ENCODE measurements at places on chromosomes 4 and X. TPM values are rescaled to one million over a fixed set of nuclear protein-coding genes. Genes with fewer than 3 reads are reported as not detected.

GRCh38 chr4:5079581-5079980 is 28.3 kb downstream of the STK32B start:
- no peak for DNase-seq
- no peak overlapping the region for H3K27ac ChIP-seq
- H3K27me3 ChIP-seq: no peaks in the 10 kb centered on the region
- H3K4me3 ChIP-seq: no peak overlapping the region
- no peaks in the 10 kb centered on the region for H3K4me1 ChIP-seq

GRCh38 chrX:2521092-2521926 is 20.5 kb upstream of the DHRSX start:
- H3K4me3 ChIP-seq: no peak overlapping the region
- DNase-seq: no peak
- no peaks in the 10 kb centered on the region for H3K4me1 ChIP-seq
- no peaks in the 10 kb centered on the region for H3K36me3 ChIP-seq
- no peak overlapping the region for H3K27ac ChIP-seq

GRCh38 chr4:100517864-100518341 is at the start of gene EMCN:
EMCN (minus strand) TSS chr4:100518022; CDS start chr4:100517914, 108 bp downstream.
- H3K27me3 ChIP-seq: no peaks in the 10 kb centered on the region
- no peak for DNase-seq
- H3K4me1 ChIP-seq: no peaks in the 10 kb centered on the region
- H3K36me3 ChIP-seq: no peaks in the 10 kb centered on the region

DNA sequence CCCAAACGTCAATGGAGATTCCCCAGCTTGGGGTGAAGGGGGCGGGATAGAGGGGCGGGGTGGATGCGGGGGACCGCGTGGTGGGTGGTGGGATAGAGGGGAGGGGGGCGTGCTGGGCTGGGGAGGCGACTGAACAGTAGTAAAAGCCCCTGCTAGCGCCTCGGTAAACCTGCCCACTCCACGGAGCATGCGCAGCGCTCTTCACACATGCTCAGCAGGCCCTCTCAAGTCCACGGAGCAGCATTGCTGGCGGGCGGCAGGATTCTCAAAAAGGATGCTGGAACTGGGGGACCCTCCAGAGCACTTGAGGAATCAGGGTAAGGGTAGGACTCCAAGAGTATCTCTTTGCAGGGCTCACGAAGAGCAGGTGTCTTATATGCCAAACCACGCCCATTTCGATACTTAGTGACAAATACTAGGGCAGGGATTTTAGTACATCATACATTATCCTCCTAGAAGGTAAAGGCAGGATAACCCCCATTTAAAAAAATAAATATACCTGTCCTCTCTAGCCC is 378 bp upstream of the RPS6KA6 start:
- H3K27me3 ChIP-seq: no peaks in the 10 kb centered on the region
- H3K4me3 ChIP-seq: peak overlapping the region; percentile 51
- peak; percentile 53 for DNase-seq
- H3K4me1 ChIP-seq: no peaks in the 10 kb centered on the region
- no peak overlapping the region for H3K27ac ChIP-seq

DNA sequence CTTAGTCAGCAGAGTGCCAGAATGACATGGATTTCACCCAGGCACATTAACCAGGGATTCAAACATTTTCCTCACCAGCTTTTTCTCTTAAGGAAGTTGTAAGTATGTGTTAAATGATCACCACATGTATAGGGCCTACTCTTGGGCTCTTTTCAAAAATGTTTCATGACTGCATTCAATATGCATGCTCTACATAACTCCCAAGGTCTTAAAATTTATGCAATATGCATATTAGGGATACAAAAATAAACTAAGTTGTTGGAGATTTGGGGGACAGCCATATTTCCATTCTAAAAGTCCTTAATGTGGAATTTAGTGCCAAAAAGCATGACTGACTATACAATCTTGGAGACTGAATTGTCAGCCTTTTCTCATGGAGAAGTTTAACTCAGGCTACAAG is 25.0 kb upstream of the TRPC5OS start:
- no peaks in the 10 kb centered on the region for H3K27me3 ChIP-seq
- no peak overlapping the region for H3K4me3 ChIP-seq
- no peaks in the 10 kb centered on the region for H3K36me3 ChIP-seq
- no peak for DNase-seq
- H3K4me1 ChIP-seq: no peaks in the 10 kb centered on the region

The PGAM4 gene
- not detected for total RNA-seq

GRCh38 chrX:15315509-15315908 is at the start of gene ASB11:
ASB11 (minus strand) TSS chrX:15315640; CDS start chrX:15315605, 35 bp downstream.
- H3K4me3 ChIP-seq: no peak within 1 kb of the TSS
- H3K36me3 ChIP-seq: no peaks in the 10 kb centered on the region
- no peak within 1 kb of the TSS for H3K27ac ChIP-seq
- peaks cover 4% of the 10 kb centered on the region for H3K27me3 ChIP-seq
- DNase-seq: no peak
- no peaks in the 10 kb centered on the region for H3K4me1 ChIP-seq

GRCh38 chr4:140854168-140854567 is 98.0 kb upstream of the TBC1D9 start:
- no peaks in the 10 kb centered on the region for H3K36me3 ChIP-seq
- H3K4me1 ChIP-seq: no peaks in the 10 kb centered on the region
- DNase-seq: no peak

- H3K27ac ChIP-seq: no peak overlapping the region
- no peaks in the 10 kb centered on the region for H3K36me3 ChIP-seq
- peaks cover 12% of the 10 kb centered on the region for H3K4me1 ChIP-seq
These were observed 9.7 kb downstream of the EFNB1 start for GRCh38 chrX:68838571-68838910.

DNA sequence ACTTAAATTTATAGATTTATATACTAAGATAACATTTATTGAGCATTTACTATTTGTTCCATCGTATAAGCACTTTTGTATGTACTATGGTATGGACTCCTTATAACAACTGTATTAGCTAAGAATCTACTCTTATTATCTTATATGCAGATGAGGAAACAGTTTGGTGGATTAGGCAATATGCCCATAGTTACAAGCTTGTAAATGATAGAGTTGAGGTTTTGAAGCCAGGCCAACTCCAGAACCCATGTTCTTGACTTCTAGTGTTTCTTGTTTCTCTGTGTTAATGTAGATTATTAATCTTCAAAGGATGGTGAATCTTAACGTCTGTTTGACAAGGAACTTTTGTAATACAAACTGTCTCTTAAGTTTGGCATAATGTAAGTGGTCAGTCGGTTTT is 71.3 kb downstream of the STIM2 start:
- no peaks in the 10 kb centered on the region for H3K27me3 ChIP-seq
- no peak overlapping the region for H3K27ac ChIP-seq
- no peaks in the 10 kb centered on the region for H3K4me1 ChIP-seq

The TLR1 gene
- total RNA-seq: 1.2 TPM
